ENCODE measurements at places on chromosomes 3 and 15. TPM values are rescaled to one million over a fixed set of nuclear protein-coding genes. Genes with fewer than 3 reads are reported as not detected.

Gene COLQ
- total RNA-seq, result 8.9 TPM

Gene GABRB3
- total RNA-seq, result not detected

Gene MESP2
- not detected for total RNA-seq

GRCh38 chr3:131081224-131081623 lies 54.5 kb downstream of the NEK11 start:
- no peak for DNase-seq

- DNase-seq, result no peak
Observed at GRCh38 chr3:170247875-170248274, 25.7 kb downstream of the PRKCI start.

DNA sequence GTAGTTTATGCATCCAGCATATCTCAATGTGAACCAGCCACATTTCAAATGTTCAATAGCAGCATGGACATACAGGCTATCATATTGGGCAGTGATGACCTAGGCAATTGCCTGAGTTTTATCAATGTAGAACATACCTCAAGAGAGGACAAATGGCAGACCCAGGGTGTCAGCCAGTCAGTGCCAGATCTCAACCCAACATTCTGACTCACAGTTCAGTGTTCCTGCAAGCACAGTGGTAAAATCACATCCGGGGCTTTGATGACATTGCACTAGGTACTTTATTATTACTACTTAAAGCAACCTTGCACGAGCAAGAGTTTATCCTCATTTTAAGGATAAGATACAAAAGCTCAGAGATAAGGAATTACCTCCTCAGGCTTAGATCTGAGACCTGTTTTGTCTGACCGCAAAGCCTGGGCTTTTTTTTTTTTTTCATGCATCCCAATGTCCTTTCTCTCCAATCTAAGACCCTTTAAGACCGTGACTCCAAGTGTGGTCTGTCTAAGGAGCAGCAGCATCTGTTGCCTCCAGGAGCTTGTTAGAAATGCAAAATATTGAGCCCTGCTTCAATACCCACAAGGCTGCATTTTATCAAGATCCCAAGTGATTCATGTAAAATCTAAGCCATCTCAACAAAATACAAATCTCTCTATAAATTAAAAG lies 60.1 kb downstream of the SLC12A1 start:
- no peak for DNase-seq

Data from Karpas-422 (cell line).